ENCODE measurements at places on chromosomes 12 and 14.
A peak's percentile ranks its signal among the peaks of the same experiment; 100 is the strongest.

DNA sequence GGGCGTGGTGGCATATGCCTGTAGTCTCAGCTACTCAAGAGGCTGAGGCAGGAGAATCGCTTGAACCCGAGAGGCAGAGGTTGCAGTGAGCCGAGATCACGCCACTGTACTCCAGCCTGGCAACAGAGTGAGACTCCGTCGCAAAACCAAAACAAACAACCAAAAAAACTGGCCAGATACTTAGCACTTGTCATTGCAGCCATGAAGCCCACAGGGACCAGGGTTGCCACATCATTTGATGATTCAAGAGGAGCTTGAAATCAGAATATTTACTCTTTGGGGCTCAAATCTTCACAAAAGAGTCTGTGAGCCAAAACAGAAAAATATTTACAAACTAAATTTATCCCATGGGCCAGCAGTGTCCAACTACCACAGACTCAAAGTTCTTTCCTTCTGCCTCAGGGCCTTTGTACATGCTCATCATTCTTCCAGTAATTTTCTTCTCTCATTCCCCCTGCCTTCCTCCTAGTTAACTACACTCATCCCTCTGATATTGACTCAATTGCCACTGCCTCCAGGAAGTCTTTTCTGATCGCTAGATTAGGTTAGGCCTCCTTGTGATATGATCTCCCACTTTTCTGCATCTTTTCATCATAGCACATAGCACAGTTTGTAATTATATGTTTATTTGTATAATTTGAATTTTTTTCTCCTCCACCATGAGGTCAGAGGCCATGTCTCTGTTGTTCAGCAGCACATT, 130.8 kb upstream of the PLEKHG7 start:
- ATAC-seq = no peak

- peak; percentile 15 for ATAC-seq
Measured at GRCh38 chr14:89443042-89443629, 26.1 kb upstream of the FOXN3 start.

DNA sequence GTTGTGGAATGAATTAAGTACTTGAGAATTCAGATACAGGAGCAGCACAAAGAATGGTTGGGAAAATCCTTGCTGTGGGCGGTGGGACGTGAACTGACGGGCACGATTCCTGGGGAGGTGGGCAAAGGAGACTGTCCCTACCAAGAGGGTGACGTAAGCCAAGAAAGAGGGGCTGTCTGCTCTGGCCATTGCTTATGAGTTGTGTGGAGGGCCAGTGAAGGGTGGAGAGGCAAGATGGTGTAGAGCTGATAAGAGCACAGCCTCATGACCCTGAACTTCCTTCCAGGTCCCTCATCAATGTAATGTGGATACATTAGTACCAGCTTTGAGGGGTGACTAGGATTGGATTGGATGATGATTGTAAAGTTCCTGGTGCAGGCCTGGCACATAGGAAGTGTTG, 50.2 kb downstream of the WDR20 start:
- ATAC-seq = no peak

DNA sequence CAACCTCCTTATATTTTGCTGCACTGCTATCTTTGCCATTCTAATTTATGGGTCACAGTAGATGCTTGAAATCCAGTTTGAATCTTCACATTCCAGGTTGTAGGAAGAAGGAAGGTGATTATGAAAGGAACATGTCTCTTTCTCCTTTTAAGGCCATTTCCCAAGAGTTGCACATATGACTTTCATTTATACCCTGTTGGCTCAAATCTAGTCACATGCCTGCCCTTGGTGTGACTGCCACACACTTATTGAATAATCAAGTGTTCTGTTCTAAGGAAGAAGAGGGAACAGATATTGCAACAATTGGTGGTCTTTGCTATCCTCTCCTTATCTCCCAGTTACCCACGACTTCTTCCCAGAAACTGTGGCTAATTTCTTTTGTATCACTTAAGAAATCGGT, 404.3 kb downstream of the TMEM117 start:
- ATAC-seq = no peak

DNA sequence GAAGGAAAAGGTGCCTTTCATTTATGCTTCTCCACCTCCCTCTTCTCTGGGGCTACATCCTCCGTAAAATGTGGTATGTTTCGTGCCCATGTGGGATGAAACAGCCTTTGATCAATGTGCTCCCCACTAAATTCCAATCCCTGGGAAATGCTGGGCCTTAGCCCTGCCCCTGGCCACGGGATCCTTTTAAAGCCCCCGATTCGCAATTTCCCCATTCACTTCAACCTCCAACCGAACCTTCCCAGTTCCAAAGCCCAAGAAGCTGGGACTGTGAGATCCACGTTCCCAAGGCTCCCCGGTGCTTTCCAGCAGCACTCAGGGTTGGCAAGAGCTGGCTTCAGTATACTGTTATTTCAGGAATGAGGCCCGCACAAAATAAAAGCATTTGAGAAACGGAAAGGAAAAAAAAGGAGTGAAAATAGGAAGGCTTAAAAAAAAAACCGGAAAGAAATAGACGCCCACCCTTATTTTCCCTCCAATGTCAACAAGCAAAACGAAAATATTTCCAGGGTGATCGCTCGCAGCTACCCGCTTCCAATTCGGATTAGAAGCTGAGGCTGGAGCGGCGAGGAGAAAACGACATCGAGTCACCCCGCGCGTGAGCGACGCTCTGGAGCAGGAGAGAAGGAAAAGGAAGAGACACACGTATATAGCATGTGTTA, 1.3 kb upstream of the FOXG1 start:
- no peak for ATAC-seq

GRCh38 chr14:93956514-93957332, 19.6 kb downstream of the ASB2 start:
- ATAC-seq = no peak

DNA sequence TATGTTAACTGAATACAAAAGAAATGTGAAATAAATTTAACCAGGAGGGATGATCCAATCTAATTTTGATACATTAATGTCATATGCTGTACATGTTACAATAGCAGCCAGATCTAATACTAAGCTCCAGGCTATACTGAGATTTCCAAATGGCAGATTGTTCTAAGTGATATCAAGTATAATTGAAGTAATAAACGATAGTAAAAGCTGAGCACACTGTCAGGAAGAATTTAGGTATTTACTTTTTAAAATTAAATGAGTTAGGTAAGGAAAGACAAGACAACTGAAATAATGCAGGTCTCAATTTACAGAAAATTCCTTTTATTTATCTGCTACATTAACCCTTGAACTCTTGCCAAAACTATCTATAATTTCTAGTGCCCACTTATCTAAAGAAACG, 39.9 kb downstream of the INSM2 start:
- no peak for ATAC-seq
